ENCODE measurements at places on chromosomes 2 and 18. TPM values are rescaled to one million over a fixed set of nuclear protein-coding genes. Genes with fewer than 3 reads are reported as not detected.
A peak's percentile ranks its signal among the peaks of the same experiment; 100 is the strongest.

DNA sequence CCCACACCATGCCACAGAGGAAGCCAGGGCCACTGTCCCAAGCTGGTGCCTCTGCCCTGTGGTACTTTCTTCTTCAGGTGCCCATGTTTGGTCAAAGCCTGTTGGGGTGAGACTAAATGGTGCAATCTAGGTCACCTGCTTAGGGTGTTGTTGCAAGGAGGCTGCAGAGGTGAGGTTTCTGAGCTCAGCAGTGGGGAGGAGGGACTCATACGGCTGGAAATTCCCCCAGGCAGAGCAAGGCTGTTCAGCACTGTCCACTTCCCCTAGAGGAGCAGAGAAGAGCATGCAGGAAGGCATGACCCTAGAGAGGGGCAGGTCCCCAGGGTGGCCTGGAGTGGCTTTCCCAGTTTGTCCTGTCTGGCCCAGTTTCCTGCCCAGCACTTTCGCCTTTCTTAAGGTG, 211.0 kb downstream of the HAUS1 start:
- H3K27me3 ChIP-seq: no peaks in the 10 kb centered on the region
- H3K36me3 ChIP-seq: no peaks in the 10 kb centered on the region
- no peaks in the 10 kb centered on the region for H3K4me1 ChIP-seq
- no peak for DNase-seq

DNA sequence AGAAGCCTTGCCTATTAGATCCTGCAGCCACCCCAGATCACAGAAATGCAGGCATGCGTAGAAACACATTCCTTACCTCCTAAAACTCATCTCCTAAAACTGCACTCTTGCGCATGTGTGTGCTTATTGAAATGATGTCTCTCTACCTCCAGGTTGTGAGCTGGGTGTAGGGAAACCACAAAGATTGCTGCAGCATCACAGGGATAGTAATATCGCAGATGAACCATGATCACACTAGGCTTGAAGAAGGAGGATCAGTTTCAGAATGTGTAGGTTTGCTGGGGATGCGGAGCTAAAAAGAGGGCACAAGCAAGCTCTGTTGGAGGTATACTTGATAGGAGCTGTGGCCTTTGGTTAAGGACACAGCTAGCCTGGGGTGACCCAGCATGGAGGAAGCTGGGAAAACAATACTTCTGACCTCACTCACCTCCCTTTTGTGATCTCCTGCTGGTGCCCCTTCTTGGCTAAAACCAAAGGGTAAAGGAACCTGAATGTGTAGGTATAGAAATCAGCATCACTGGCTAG, 118.8 kb downstream of the SETBP1 start:
- no peaks in the 10 kb centered on the region for H3K36me3 ChIP-seq
- H3K4me3 ChIP-seq: no peak overlapping the region
- H3K4me1 ChIP-seq: no peaks in the 10 kb centered on the region
- no peak overlapping the region for H3K27ac ChIP-seq
- DNase-seq: no peak
- H3K27me3 ChIP-seq: no peaks in the 10 kb centered on the region

GRCh38 chr2:229728370-229728769, 14.0 kb upstream of the DNER start:
- no peaks in the 10 kb centered on the region for H3K27me3 ChIP-seq
- no peak overlapping the region for H3K27ac ChIP-seq
- no peak overlapping the region for H3K4me3 ChIP-seq
- H3K36me3 ChIP-seq: no peaks in the 10 kb centered on the region

GRCh38 chr18:79926715-79927606, 24.5 kb downstream of the SLC66A2 start:
- H3K27ac ChIP-seq: no peak overlapping the region
- H3K27me3 ChIP-seq: no peaks in the 10 kb centered on the region
- no peak overlapping the region for H3K4me3 ChIP-seq
- no peaks in the 10 kb centered on the region for H3K4me1 ChIP-seq
- H3K36me3 ChIP-seq: peaks cover 9% of the 10 kb centered on the region
- DNase-seq: no peak

GRCh38 chr2:73946666-73947065, 20.0 kb downstream of the DGUOK start:
- no peaks in the 10 kb centered on the region for H3K27me3 ChIP-seq
- no peaks in the 10 kb centered on the region for H3K36me3 ChIP-seq
- no peak overlapping the region for H3K27ac ChIP-seq
- no peak for DNase-seq

GRCh38 chr2:1788478-1788959, 44.2 kb upstream of the PXDN start:
- no peaks in the 10 kb centered on the region for H3K27me3 ChIP-seq
- H3K36me3 ChIP-seq: no peaks in the 10 kb centered on the region
- H3K4me3 ChIP-seq: no peak overlapping the region
- DNase-seq: no peak
- H3K27ac ChIP-seq: no peak overlapping the region

- H3K36me3 ChIP-seq: no peaks in the 10 kb centered on the region
- no peak overlapping the region for H3K27ac ChIP-seq
- no peaks in the 10 kb centered on the region for H3K27me3 ChIP-seq
Measured at GRCh38 chr18:12597760-12598159, 60.1 kb downstream of the SPIRE1 start.

- no peak overlapping the region for H3K4me3 ChIP-seq
- no peak for DNase-seq
- no peaks in the 10 kb centered on the region for H3K27me3 ChIP-seq
- H3K4me1 ChIP-seq: no peaks in the 10 kb centered on the region
Measured at GRCh38 chr18:32582455-32582854, 111.8 kb upstream of the GAREM1 start.

- no peaks in the 10 kb centered on the region for H3K27me3 ChIP-seq
- no peaks in the 10 kb centered on the region for H3K4me1 ChIP-seq
- no peak overlapping the region for H3K27ac ChIP-seq
- no peak for DNase-seq
- peaks cover 4% of the 10 kb centered on the region for H3K36me3 ChIP-seq
Measured at GRCh38 chr2:23753291-23754010, 173.5 kb downstream of the ATAD2B start.

DNA sequence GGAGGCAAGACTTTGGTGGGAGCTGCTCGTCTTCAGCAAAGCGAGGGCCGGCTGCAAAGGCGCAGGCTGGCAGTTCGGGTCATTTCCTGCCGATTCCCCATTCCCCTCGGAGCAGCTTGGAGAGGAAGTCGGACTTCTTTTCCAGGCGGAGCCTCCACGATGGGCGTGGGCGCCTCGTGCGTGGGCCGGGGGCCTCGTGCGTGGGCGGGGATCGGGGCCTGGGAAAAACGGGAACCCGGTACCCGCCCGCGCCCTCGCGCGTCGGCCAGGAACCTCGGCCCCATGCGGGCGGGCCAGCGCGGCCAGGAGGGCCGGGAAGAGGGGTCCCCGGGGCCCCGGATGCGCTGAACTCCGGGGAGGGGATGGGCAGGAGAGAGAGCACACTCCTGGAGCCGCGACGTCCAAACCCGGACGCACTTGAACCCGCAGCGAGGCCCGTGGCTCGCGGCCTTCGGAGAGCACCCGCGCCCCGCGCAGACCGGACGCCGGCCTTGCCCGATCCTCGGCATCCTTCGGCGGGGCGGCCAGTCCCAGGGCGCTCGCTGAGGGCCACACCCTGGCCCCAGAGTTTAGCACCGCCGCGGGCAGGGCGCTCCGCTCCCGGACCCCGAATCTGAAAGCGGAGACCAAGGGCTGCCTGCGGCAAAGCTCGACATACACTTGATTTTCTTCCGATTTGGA, 368.4 kb downstream of the MTX2 start:
- peak overlapping the region; percentile 73 for H3K27ac ChIP-seq
- no peaks in the 10 kb centered on the region for H3K4me1 ChIP-seq
- H3K27me3 ChIP-seq: no peaks in the 10 kb centered on the region
- H3K36me3 ChIP-seq: no peaks in the 10 kb centered on the region
- H3K4me3 ChIP-seq: peak overlapping the region; percentile 3

DNA sequence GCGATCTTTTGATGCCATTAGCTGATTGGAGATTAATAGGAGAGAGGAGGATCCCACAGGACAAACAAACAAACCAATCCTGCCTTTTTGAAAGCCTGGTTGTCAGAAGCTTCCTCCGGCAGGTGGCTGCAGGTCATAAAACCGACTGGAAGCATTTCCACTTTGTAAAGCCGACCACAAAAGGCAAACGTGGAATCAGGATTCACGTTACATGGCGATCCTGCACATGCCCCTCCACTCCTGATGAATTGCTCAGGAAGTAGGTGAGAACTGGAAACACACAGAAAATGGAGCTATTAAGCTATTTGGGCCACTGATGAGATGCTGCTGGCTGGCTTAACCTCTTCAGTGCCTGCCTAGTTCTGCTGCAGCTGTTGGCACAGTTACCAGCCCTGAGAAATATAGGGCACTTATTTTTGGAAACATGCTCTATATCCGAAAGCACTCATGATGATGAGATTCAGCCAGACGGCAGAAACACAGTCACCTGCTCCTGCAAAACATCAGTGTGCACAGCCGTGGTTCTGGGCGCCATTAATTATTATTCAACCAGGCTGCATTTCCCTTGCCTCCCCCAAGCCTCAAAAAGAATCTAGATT, 110.3 kb upstream of the ST6GAL2 start:
- no peaks in the 10 kb centered on the region for H3K36me3 ChIP-seq
- no peak for DNase-seq
- H3K4me3 ChIP-seq: no peak overlapping the region
- no peaks in the 10 kb centered on the region for H3K27me3 ChIP-seq
- H3K27ac ChIP-seq: no peak overlapping the region

- H3K27me3 ChIP-seq: no peaks in the 10 kb centered on the region
- H3K36me3 ChIP-seq: peaks cover 10% of the 10 kb centered on the region
- no peaks in the 10 kb centered on the region for H3K4me1 ChIP-seq
- DNase-seq: peak; percentile 46
- H3K27ac ChIP-seq: peak overlapping the region; percentile 80
Measured at GRCh38 chr2:9844036-9844483, 786 bp downstream of the TAF1B start.

DNA sequence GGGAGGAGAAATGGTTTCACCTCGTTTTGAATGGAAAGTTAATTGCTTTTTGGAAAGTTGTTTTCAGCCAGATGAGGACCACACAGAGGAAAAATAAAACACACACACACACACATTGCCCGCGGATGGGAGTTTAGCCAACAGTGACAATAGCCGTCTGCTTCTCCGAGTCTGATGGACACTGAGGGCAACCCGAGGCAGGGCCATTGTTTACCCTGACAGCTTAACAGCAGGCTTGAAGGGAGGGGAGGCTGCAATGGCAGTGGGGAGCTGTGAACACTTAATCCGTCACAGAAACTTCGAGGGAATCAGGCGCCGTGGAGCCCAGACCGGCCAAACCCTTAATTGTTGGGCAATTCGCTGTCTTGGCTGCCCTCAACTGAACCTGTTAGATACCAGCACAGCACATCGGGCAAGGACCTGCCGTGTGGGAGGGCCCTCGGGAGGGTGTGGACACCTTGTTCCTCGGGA, 145.9 kb downstream of the ACKR3 start:
- no peak overlapping the region for H3K27ac ChIP-seq
- H3K4me3 ChIP-seq: no peak overlapping the region
- no peaks in the 10 kb centered on the region for H3K27me3 ChIP-seq

GRCh38 chr2:102513355-102513939, 40.4 kb downstream of the SLC9A4 start:
- no peak for DNase-seq
- H3K27ac ChIP-seq: no peak overlapping the region
- no peaks in the 10 kb centered on the region for H3K36me3 ChIP-seq
- no peaks in the 10 kb centered on the region for H3K27me3 ChIP-seq

- DNase-seq: no peak
- H3K27me3 ChIP-seq: no peaks in the 10 kb centered on the region
- H3K27ac ChIP-seq: no peak overlapping the region
- H3K4me1 ChIP-seq: no peaks in the 10 kb centered on the region
- H3K36me3 ChIP-seq: no peaks in the 10 kb centered on the region
- H3K4me3 ChIP-seq: no peak overlapping the region
Measured at GRCh38 chr2:125491663-125492062, 1164.3 kb upstream of the GYPC start.

- no peaks in the 10 kb centered on the region for H3K36me3 ChIP-seq
- H3K27ac ChIP-seq: no peak overlapping the region
- H3K27me3 ChIP-seq: peaks cover 8% of the 10 kb centered on the region
- no peaks in the 10 kb centered on the region for H3K4me1 ChIP-seq
Measured at GRCh38 chr2:235180642-235181041, 228.8 kb downstream of the SH3BP4 start.

GRCh38 chr2:223762853-223763252, 74.5 kb downstream of the AP1S3 start:
- no peak for DNase-seq
- no peaks in the 10 kb centered on the region for H3K4me1 ChIP-seq
- no peak overlapping the region for H3K4me3 ChIP-seq
- H3K27ac ChIP-seq: no peak overlapping the region
- no peaks in the 10 kb centered on the region for H3K27me3 ChIP-seq
- H3K36me3 ChIP-seq: no peaks in the 10 kb centered on the region

- DNase-seq: no peak
- no peaks in the 10 kb centered on the region for H3K4me1 ChIP-seq
- no peak overlapping the region for H3K27ac ChIP-seq
- no peak overlapping the region for H3K4me3 ChIP-seq
- no peaks in the 10 kb centered on the region for H3K27me3 ChIP-seq
Measured at GRCh38 chr2:134432435-134432883, 178.6 kb downstream of the MGAT5 start.

- H3K4me1 ChIP-seq: no peaks in the 10 kb centered on the region
- no peak for DNase-seq
- H3K27me3 ChIP-seq: no peaks in the 10 kb centered on the region
Measured at GRCh38 chr2:200733713-200734198, 78.0 kb upstream of the BZW1 start.

DNA sequence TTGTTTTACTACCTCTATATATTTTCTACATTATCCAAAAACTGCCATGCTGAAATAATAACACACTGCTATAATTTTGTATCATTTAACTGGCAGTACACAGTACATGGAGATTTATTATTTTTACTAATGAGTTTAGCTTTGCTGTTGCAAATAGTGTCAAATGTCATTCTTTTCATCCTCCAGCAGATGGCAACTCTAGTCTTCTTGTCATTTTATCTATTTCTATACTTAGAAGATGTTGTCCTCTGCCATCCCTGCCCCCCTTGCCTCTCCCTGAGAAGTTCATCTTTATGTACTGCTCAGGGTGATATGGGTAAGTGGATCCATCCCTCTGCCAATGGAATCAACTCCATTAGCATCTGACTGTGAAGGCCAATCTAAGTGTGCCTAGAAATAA, 21.7 kb upstream of the LRRTM1 start:
- H3K4me3 ChIP-seq: no peak overlapping the region
- no peaks in the 10 kb centered on the region for H3K4me1 ChIP-seq
- H3K27me3 ChIP-seq: peaks cover under 1% of the 10 kb centered on the region
- no peak overlapping the region for H3K27ac ChIP-seq

The CD302 gene
- total RNA-seq: 72.1 TPM

The RNF181 gene
- 137 TPM for total RNA-seq

The TMEM163 gene
- 10.2 TPM for total RNA-seq

The EVX2 gene
- not detected for total RNA-seq

The INHBB gene
- 0.28 TPM for total RNA-seq

The RND3 gene
- total RNA-seq: 71.1 TPM

The AQP4 gene
- total RNA-seq: 0.10 TPM

The CELF4 gene
- 16.9 TPM for total RNA-seq

The FBXO41 gene
- total RNA-seq: 8.1 TPM

The ASB18 gene
- total RNA-seq: not detected

Measured in adrenal gland (tissue), 19 donors.